ENCODE measurements at places on chromosomes 7 and 10. TPM values are rescaled to one million over a fixed set of nuclear protein-coding genes. Genes with fewer than 3 reads are reported as not detected.

GRCh38 chr10:31864834-31865518, 63.7 kb downstream of the ARHGAP12 start:
- H3K4me1 ChIP-seq, result peaks cover 21% of the 10 kb centered on the region
- peaks cover 3% of the 10 kb centered on the region for H3K36me3 ChIP-seq
- no peaks in the 10 kb centered on the region for H3K27me3 ChIP-seq
- H3K27ac ChIP-seq, result no peak overlapping the region

GRCh38 chr10:130737186-130737585, 574.3 kb downstream of the TCERG1L start:
- no peak overlapping the region for H3K4me3 ChIP-seq
- peaks cover 2% of the 10 kb centered on the region for H3K27me3 ChIP-seq
- no peak for DNase-seq
- H3K4me1 ChIP-seq, result no peaks in the 10 kb centered on the region

- H3K27ac ChIP-seq, result no peak overlapping the region
- no peak overlapping the region for H3K4me3 ChIP-seq
- H3K36me3 ChIP-seq, result no peaks in the 10 kb centered on the region
- H3K27me3 ChIP-seq, result peaks cover 2% of the 10 kb centered on the region
- no peak for DNase-seq
- peaks cover 20% of the 10 kb centered on the region for H3K4me1 ChIP-seq
Measured at GRCh38 chr10:22442063-22442462, 96.8 kb downstream of the SPAG6 start.

DNA sequence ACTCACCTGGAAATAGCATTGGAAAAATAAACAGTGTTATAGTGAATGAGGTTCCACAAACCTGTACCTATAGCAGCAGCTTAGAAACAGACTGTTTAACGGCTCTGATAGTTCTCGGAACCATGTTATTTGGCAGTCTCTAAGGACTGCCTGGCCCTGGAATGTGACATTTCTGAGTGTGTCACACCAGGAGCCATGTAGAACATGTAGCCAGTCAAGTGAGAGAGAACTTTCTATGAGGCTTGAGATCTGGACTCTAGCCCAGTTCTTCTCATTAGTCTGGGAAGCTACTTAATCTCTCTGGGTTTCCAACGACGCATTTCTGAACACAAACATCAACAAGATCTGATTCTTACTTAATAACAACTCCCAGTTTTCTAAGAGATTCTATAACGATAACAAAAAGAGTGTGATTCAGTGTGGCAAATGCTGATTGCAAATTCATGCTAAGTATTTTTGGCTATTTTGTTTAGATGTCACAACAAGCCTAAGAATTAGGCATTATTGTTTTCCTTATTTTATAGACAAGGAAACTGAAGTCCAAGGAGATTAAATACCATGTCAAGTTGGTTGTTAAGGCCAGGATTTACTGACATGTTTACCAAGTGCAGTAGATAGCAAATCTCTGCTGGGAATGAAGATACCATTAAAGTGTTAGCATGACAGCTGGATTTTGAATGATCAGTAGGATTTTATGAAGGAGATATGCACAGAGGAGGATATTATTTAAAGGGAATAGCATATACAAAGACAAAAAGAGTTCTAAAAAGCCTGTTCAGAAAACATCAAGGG, 47.2 kb downstream of the APBB1IP start:
- H3K4me1 ChIP-seq, result peaks cover 77% of the 10 kb centered on the region
- no peak for DNase-seq
- no peaks in the 10 kb centered on the region for H3K27me3 ChIP-seq
- peaks cover 2% of the 10 kb centered on the region for H3K36me3 ChIP-seq
- H3K27ac ChIP-seq, result peak overlapping the region; percentile 73

- no peaks in the 10 kb centered on the region for H3K36me3 ChIP-seq
- H3K4me3 ChIP-seq, result no peak overlapping the region
- DNase-seq, result no peak
Measured at GRCh38 chr10:133457100-133457841, 3.5 kb downstream of the SCART1 start.

The TAS2R5 gene
- total RNA-seq, result 0.95 TPM

The AKR1E2 gene
- total RNA-seq, result 7.1 TPM

The WDR86 gene
- total RNA-seq, result not detected

Measured in activated naive CD4-positive, alpha-beta T cell treated with anti-CD3 and anti-CD28 coated beads for 36 hours (primary cell).